ENCODE measurements at places on chromosomes 12 and 14.

DNA sequence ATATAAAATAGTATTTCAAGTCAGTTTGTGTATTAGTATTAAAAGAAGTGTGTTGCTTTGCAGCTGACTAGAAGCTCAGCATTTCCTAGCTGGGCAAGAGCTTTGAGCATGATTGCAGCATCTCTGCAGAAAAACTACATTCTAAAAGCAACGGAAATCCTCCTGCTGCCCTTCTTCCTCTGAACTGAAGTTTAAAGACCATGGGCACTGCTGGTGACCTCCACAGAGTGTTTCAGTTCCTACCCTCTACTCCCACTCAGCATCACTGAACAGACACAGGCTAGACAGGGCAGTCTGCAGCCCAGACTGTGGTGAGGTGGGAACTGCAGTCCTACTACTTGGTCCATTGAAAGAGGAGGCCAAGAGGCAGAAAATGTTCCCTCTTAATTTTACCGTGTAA lies 59.0 kb downstream of the FAR2 start:
- no peak for DNase-seq

DNA sequence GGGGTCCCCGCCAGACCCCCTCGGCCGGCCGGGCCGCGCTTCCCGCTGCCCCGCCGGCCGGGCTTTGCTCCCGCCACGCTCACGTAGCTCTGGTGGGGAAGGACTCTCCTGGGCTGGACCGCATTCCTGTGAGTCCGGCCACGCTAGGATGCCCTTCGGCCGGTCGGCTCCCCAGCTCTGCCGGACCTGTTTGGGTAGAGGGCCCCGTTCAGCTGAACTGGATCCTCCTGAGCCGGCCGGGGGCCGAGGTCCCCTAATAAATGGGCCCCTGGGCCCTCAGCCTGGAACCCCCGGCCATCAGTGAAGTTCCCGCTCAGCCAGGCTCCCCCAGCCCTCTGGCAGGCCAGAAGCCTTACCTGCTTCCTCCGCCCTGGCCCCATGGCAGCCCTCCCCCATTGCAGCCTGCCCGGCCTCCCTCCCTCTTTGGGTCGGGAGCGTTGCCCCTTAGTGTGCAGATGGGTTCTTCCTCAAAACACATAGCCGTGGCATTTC lies 593 bp downstream of the UNC119B start:
- no peak for DNase-seq

DNA sequence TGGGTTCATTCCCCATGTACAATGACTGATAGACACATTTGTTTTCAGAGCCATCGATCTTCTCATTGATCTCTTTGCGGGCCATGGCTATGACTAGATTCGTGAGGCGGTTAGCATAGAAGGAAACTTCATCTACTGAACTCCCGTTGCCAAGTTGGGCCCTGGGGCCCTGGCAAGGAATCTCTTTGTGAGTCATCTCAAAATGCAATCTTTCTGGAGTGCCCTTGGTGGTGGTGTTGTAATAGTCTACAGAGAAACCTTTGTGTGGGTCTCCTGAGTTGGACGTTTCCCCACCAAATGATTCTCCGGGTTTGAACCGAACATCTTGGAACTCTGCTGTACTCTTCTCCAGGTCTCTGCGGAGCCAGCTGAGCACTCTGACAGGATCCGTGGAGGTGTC lies 20.4 kb downstream of the AKAP3 start:
- no peak for DNase-seq

DNA sequence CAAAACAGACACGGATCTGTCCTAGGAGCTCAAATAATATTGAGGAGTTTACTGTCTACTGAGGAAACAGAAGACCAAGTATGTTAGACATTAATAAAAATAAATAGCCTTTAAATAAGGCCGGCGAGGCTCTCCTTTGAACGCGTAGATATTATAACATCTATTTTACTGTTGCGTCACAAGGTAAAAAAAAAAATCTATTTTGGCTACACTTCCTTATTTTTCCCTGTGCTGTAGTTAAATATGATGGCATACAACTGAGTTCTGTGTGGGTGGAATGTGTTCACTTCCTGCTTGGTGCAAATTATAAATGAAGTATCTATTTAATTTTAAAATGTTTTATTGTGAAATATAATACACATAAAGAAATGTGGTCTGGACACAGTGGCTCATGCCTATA lies 17.2 kb upstream of the RAD52 start:
- DNase-seq = no peak

GRCh38 chr12:114479831-114480230 lies 73.9 kb upstream of the TBX5 start:
- no peak for DNase-seq
